ENCODE measurements at places on chromosomes 3 and 15. TPM values are rescaled to one million over a fixed set of nuclear protein-coding genes. Genes with fewer than 3 reads are reported as not detected.

Gene ZPLD1
- not detected for polyA plus RNA-seq

Gene GREM1
- 0.36 TPM for polyA plus RNA-seq

Gene SLC22A13
- polyA plus RNA-seq: not detected

Gene SIN3A
- 25.0 TPM for polyA plus RNA-seq

Gene GPR176
- polyA plus RNA-seq: not detected

Gene DAPK2
- 3.7 TPM for polyA plus RNA-seq
